ENCODE measurements at places on chromosomes 6 and 20.
A peak's percentile ranks its signal among the peaks of the same experiment; 100 is the strongest.

DNA sequence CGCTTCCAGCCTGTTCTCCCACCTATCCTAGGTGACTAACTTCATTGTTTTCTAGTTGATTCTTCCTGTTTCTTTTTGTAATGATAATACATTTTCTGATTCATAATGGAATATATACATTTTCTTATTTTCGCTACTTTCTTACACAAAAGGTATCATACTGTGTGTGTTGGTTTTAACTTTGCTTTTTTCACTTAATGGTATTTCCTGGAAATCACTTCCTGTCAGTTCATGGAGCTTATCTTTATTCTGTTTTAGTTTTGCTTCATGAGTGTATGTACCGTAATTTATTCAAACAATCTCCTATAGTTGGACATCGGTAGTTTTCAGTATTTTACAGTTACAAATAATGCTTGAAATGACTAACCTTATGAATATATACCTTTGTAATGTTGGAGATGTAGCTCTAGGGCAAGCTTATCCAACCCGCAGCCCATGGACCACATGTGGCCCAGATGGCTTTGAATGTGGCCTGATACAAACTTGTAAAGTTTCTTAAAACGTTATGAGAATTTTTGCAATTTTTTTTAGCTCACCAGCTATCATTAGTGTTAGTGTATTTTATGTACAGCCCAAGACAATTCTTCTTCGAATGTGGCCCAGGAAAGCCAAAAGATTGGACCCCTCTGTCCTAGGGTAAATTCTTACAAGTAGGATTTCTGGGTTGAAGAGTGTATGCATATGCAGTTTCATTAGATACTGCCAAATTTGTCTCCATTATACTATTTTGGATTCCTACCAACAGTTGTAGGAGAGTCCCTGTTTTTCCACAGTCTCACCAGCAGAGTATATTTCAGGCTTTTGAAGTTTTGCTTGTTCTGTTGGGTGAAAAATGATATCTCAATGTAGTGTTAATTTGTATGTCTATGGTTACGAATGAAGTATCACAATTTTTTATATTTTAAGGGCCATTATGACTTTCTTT, 16.7 kb downstream of the TRMT11 start:
- DNase-seq, result peak; percentile 59

DNA sequence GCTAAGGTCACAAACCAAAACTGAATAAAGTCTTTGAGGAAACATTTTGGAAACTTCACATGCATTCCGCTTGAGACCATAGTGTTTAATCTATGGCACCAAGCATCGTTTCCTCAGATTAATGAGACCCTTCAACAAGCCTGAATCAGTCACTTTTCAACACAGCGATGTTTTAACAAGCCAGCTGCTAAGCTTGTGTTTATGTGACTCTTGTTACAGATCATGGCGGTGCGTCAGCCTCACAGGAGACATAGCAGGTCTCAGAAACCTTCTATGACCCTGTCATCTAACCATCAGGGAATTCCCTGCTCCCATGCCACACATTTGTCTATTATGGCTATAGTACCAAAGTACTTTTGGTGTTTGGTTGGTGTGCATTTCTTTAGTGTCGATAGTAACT, 57.2 kb downstream of the MTFR2 start:
- DNase-seq, result no peak

DNA sequence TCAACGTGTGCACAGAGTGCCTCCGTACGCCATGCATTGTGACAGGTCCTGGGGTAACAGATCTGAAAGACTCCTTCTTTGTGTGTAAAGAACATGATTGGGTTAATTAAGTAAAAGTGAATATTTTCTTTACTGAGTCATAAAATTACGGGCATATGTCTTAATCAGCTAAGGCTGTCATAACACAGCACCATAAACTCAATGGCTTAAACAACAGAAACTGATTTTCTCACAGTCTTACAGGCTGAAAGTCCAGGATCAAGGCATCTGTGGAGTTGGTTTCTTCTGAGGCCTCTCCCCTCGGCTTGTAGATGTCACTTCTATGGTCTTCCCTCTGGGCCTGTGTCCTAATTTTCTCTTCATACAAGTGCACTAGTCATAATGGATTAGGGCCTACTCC, 176.9 kb downstream of the MTFR2 start:
- DNase-seq, result no peak

DNA sequence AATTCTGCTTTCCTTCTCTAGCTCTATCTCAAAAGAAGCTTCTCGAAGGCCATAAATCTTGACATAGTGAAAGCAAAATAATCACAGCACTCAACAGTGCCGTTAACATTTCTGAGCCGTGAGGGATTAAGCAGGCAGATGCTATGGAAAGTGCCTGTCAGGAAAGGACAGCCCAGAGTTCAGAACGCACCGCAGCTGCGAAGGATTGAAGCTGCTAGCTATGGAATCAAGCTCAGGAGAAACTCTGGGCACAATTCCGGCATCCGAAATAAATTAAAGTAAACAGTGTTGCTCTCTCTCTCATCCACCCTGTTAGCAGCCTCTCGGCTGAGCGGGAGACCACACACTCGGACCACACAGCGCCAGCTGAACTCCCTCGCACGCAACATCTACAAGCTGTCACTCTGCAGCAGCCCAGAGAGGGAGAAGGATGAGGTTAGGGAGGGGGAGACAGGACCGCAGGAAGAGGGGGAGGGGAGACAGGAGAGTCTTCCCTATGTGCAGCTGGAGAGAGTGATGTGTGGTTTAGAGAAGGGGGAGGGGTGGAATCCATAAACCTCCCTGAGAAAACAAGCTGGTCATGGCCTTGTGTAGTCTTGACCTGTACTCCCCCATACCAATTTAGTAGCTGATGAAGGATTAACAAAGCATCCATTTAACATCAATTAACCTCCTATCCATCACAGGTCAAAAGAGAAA, 9.0 kb downstream of the EXOC2 start:
- DNase-seq, result no peak

DNA sequence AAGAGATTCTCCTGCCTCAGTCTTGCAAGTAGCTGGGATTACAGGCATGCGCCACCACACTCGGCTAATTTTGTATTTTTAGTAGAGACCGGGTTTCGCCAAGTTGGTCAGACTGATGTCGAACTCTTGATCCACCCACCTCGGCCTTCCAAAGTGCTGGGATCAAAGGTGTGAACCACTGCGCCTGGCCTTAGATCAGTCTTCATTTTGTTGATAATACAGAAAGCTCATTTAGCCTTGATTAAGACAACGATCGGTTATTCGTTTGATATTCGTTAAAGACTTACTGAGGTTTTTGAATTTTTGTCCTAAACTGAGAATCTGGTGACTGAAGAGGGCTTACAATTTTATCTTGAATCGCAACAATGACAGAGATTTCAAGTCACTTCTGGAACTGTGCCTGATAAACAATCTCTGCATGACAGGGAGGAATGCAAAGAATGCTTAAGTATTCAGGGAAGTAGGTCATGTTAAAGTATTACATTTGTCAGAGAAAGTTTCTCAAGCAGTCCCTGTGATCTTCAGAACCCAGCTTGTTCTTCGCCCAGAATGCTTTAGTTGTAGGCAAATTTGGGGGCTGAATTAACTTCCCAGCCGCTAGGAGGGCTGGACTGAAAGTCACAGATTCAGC, 14.8 kb downstream of the AKAP12 start:
- peak; percentile 35 for DNase-seq

- no peak for DNase-seq
Measured at GRCh38 chr6:157014871-157015270, 237.7 kb downstream of the ARID1B start.

DNA sequence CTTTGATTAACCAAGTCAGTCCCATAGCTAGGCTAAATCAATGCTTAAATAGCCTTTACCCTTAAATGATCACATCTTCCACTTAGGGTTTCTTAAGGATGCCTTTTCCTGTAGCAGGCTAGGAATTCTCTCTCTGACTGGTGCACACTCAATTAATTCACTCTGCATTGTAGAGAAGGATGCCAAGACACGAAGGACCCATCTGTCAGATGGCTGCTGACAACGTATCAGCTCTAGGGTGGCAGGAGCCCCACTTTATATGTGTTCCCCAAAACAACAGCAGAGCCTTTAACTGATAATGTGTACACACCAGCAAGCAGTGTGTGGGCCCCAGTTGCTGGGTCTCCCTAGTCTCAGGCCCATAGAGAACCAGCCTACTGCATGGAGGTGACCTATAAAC, 13.3 kb downstream of the GNAS start:
- no peak for DNase-seq

DNA sequence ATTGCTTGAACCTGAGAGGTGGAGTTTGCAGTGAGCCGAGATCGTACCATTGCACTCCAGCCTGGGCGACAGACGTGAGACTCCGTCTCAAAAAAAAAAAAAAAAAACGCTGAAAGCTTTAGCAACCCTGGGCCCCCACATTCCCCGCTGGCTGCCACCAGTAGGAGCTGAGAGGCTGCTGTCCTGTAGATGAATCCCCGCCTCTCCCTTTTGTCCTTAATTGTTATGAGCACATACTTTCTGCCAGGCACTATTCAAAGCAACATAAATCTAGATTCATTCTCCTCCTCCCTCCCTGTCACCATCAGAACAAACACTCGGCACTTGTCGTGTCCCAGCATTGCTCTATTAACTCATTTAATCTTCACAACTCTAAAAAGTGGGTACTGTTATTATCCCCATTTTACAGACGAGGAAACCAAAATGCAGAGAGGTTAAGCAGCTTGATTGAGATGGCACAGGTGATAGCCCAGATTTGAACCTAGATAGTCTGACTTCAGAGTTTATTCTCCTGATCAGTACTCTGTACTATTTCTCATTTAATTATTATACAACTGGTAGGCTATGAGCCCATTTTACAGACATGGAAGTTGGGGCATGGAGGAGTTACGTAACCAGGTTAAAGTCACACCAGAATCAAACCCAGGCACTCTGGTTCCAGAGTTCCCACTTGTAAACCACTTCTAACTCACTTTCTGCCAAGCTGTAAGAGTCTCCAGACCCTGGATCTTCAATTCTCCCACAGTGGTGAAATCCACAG, 97.4 kb downstream of the EYA2 start:
- no peak for DNase-seq

- DNase-seq, result no peak
Measured at GRCh38 chr6:125529061-125529460, 220.4 kb upstream of the HEY2 start.

GRCh38 chr6:20542927-20543602, 8.8 kb downstream of the CDKAL1 start:
- DNase-seq, result peak; percentile 15

DNA sequence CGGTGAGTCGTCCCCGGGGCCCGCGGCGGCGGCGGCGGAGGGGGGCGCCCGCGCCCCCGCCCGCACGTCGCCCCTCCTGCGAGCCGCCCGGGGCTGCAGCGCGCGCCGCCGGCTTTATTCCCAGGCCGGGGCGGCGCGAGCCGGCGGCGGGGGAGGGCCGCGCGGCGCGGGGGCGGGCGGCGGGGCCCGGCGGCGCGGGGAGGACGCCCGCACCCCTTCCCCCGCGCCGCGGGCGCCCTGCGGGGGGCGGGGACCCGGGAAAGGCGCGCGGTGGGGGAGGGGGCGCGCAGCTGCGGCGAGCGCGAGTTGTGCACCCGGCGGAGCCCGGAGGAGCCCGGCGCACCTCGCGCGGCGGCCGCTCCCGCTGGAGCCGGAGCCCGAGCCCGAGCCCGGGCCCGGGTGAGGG, 646 bp downstream of the HMGA1 start:
- no peak for DNase-seq

DNA sequence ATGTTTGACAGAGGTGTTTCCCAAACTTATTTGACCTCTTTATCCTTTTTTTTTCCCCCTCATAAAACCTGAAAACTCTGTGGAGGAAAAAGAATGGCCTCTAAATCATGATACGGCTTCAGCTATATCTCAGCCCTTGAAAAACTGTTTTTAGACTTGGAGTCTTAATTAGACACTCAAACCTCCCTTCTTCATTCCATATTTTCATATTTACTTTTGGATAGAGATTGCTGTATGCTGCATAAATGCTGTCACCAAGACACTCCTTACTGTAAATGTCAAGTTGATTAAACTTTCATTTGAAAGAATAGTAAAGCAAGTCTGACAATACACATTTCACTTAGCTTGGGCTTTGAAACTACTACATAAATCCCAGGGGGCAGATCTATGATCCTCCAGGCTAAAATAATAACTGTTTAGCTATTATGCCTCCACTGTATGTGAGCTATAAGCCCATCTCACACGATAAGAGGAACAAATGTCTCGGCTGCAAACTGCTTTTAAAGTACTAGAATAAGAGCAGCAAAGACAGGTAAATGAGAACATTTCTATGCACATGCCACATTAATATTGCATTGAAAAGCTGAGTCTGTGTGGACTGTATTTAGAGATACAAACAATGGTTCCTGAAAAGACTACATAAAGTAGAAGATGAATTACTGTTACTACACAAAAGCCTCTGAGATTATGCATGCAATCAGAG, 141.3 kb upstream of the HMGN3 start:
- no peak for DNase-seq

- DNase-seq, result peak; percentile 41
Measured at GRCh38 chr6:166770216-166771116, 143.4 kb upstream of the RPS6KA2 start.

GRCh38 chr6:7143476-7143974, 35.8 kb downstream of the RREB1 start:
- peak; percentile 32 for DNase-seq

DNA sequence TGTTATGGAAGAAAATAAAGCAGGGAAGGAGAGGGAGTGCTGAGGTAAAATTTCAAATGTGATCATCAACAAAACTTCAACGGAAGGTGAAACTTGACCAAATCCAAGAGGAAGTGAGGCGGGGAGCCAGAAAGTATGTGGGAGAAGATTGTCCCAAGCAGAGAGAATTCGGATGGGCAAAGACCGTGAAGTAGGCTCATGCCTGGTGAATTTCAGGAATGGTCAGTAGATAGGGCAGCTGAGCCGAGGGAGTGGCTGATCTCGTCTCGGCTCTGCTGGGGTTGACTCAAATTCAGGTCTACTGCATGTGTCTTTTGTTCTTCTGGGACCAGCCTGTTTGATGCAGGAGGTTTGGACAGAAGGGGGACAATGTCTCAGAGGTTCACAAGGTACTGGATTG, 7.0 kb upstream of the CSNK2A1 start:
- no peak for DNase-seq

GRCh38 chr6:12060780-12061609, 48.9 kb downstream of the HIVEP1 start:
- peak; percentile 29 for DNase-seq

- DNase-seq, result peak; percentile 38
Measured at GRCh38 chr6:4848382-4849068, 72.3 kb downstream of the CDYL start.

DNA sequence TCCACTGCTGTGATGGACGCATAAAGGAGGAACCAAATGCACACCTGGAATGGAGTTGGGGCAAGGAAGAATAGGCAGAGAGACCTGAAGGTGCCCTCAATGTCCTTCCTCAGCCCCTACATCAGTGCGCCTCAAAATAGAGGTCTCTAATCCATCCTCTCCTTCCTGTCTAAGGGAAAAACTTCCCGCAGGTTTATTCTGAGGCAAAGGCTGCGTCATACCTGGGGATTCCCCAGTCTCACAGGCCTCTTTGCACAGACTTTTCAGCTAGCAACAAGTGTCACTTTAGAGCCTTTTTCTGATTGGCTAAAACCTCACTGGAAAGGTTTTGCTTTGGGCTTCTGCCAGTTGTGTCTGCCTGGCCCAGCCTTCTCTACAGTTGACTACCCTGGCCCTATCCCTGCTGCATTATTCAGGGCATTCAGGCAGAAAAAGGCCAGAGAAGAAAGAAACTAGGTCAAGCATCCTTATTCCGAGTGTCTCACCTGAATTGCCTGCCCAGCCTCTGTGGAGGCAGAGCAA, 1.8 kb upstream of the HLA-DQB1 start:
- peak; percentile 54 for DNase-seq

- no peak for DNase-seq
Measured at GRCh38 chr6:55874316-55874715, 1.1 kb downstream of the BMP5 start.

GRCh38 chr20:24950128-24950835, 1.2 kb downstream of the CST7 start:
- no peak for DNase-seq
